Hematopoietic multipotent progenitor cell treated with erythropoietin and hydrocortisone succinate and interleukin-3 and kit ligand, for 4 days (in vitro differentiated cells): ENCODE measurements at places on chromosomes 16 and 17.

DNA sequence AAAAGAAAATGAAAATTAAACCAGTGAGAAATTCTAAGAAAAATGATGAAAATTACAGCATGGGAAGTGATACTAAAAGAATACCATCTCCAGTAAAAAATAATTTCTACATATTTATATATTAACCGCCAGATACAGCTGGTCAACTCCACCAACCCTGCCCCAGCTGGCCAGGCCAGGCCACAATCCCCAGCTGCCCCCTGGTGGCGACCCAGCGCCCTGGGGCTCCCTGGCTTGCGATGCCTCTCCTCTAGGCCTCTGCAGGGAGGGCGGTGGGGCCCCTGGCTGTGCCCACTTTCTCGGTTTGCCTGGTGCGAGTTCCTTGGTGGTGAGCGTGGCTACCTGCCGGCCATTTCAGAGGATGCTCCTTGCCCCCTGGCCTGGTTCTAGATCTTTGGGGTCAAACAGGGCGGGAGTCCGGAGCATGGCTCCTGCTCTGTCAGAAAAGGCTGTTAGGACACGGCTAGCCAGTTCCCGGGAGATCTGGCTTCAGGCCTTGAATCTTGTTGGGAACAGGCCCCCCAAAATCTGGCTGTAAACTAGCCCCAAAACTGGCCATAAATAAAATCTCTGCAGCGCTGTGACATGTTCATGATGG is 14.5 kb downstream of the GLIS2 start:
- DNase-seq, result peak; percentile 80

- no peak for DNase-seq
Observed at GRCh38 chr16:85667261-85667660, 21.5 kb downstream of the GINS2 start.

GRCh38 chr16:27485811-27486210 is 63.9 kb downstream of the GTF3C1 start:
- no peak for DNase-seq

- DNase-seq, result peak; percentile 29
Observed at GRCh38 chr17:1762233-1762900, 507 bp downstream of the SERPINF1 start.
